Kidney (tissue), 22 donors: ENCODE measurements at places on chromosomes 3 and 15. TPM values are rescaled to one million over a fixed set of nuclear protein-coding genes. Genes with fewer than 3 reads are reported as not detected.

Gene COL8A1
- total RNA-seq: 24.2 TPM

Gene CCR1
- 13.8 TPM for total RNA-seq

Gene CDHR4
- 0.54 TPM for total RNA-seq

Gene GOLGA6L7
- not detected for total RNA-seq

- no peaks in the 10 kb centered on the region for H3K36me3 ChIP-seq
- H3K27ac ChIP-seq: no peak overlapping the region
- H3K27me3 ChIP-seq: no peaks in the 10 kb centered on the region
- no peak for DNase-seq
- H3K4me1 ChIP-seq: no peaks in the 10 kb centered on the region
- no peak overlapping the region for H3K4me3 ChIP-seq
Observed at GRCh38 chr3:149426325-149426724, 48.2 kb upstream of the TM4SF4 start.

DNA sequence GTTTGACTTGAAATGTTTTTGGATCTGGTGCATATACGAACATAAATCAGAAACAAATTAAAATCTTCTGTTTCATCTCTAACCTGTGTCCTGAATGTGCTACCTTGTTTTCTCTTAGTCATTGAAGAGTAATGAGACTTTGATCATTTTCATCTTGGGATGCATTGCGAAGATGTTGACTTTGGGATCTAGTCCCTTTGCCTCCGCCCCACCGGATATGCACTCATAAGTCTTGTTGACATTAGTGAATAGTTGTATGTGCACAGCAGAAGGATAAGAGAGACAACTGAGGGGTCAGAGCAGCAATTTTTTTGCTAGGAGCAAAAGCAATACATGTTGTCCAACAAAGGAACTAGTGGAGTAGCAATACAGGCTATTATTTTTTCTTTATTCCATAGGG is 35.9 kb upstream of the SPRED1 start:
- H3K36me3 ChIP-seq: no peaks in the 10 kb centered on the region
- no peak overlapping the region for H3K4me3 ChIP-seq
- DNase-seq: peak; percentile 66
- no peak overlapping the region for H3K27ac ChIP-seq

Gene CDV3
- total RNA-seq: 154 TPM

GRCh38 chr3:47000922-47001730 is 21.7 kb downstream of the NBEAL2 start:
- H3K36me3 ChIP-seq: peaks cover 36% of the 10 kb centered on the region
- H3K27ac ChIP-seq: no peak overlapping the region
- H3K4me3 ChIP-seq: no peak overlapping the region
- H3K27me3 ChIP-seq: no peaks in the 10 kb centered on the region
- H3K4me1 ChIP-seq: peaks cover 4% of the 10 kb centered on the region

GRCh38 chr3:122183521-122183892 is at the start of gene CASR:
Gene CASR (plus strand): TSS chr3:122183668. CDS start chr3:122254190, 70,522 bp downstream.
- H3K27me3 ChIP-seq: peaks cover 5% of the 10 kb centered on the region
- no peaks in the 10 kb centered on the region for H3K36me3 ChIP-seq
- H3K4me1 ChIP-seq: no peaks in the 10 kb centered on the region
- H3K4me3 ChIP-seq: peak within 1 kb of the TSS; percentile 30
- peak within 1 kb of the TSS; percentile 64 for H3K27ac ChIP-seq

DNA sequence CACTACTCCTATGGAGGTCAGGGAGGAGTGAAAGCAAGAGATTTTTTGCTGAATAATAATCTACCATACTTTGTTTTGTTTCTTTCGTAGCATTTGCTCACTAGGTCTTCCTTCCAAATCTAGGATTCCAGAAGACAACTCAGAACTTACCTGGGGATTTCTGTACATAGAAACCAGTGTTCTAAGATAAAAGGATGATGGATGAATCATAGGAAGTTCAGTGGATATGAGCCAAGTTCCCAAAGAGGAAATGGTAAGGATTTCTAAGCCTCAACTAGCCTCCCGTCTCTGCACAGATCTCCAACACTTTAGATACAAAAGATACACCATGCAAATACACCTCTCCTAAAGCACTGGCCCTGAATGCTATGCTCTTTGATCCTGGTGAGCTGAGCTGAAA is 283.9 kb downstream of the TAFA4 start:
- DNase-seq: no peak
- no peaks in the 10 kb centered on the region for H3K27me3 ChIP-seq
- no peak overlapping the region for H3K4me3 ChIP-seq
- H3K27ac ChIP-seq: no peak overlapping the region
- H3K36me3 ChIP-seq: no peaks in the 10 kb centered on the region
- no peaks in the 10 kb centered on the region for H3K4me1 ChIP-seq

Gene RLBP1
- not detected for total RNA-seq
